ENCODE measurements at places on chromosomes 13 and 19.

- no peak for DNase-seq
Observed at GRCh38 chr13:77113496-77113895, 86.5 kb upstream of the FBXL3 start.

- DNase-seq = no peak
Observed at GRCh38 chr19:31253526-31254179, 95.6 kb downstream of the TSHZ3 start.

- DNase-seq = no peak
Observed at GRCh38 chr13:25300861-25301346, 521 bp upstream of the NUP58 start.

GRCh38 chr13:97114651-97115050, 107.5 kb upstream of the MBNL2 start:
- DNase-seq = no peak

DNA sequence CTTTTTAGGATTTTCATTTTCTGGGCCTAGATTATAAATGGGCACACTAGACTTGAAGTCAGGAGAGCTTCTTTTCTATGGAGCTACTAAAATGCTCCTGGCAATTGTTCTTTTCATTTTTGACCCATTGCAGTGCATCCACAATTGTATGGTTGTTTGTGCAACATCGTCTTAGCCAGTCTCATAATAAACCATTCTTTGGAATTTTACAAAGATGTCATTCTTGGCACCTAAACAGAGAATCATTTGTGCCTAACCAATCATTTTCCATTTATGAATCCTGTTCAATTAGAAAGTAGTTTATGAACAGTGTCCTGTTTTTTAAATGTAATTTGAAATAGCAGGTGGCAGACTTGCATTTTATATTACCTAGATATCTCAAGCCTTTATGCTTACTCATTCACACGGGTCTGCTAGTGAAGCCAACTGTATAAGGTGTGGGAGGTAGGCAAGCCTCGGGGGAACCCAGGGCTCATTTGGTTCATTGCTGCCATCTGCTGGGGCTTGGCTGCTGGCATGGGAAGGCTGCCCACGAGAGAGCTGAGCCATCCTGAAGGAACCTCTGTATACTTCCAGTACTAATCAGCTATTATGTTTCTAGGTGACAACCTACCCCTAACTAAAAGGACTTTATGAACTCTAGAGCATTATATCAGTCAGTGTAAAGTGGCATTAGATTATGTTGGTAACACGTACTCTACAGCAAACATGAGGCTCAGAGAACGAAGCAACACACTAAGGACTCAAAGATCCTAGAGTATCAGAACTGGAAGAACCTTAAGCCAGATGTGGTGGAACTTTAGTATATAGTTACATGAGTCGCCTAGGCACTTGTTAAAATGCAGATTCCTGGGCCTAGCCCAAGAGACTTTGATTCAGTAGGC, 60.0 kb downstream of the TPT1 start:
- DNase-seq = peak; percentile 82

DNA sequence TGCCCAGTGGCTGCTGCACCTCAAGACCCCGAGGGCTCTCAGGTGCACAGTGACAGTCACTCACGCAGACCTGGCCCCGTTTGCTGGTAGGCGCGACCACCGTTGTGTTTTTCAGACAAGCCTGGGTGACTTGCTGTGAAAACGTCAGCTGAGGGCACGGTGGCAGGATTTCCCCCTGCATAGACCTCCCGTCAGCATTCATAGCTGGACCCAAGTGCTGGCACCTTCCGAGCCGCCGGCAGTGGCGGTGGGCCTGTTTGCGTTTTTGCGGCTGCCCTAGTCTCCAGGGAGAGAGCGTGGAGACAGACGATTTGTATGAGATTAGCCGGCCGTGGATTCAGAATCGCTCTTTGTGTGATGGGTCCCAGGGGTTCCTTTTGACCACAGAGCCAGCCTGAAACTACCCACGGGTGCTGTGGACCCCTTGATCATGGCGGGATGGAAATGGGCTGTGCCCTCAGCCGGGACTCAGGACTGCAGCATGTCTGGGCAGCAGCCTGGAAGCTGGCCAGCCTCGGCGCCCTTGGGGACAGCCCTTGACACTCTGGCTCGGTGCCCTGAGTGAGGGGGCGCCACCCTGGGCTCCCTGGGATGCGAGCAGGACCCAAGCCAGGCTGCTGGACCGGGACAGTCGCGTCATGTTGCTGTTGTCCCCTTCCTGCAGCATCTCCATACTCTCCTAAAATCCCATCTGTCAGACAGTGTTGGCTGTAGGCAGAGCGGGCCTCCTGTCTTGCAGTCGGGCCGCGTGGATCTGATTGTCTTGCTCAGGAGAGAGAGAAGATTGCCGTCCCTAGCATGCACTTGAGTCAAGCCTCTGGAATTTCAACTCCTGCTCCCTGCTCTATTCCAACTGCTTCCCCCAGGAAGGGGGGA, 8.6 kb downstream of the KDM4B start:
- no peak for DNase-seq

DNA sequence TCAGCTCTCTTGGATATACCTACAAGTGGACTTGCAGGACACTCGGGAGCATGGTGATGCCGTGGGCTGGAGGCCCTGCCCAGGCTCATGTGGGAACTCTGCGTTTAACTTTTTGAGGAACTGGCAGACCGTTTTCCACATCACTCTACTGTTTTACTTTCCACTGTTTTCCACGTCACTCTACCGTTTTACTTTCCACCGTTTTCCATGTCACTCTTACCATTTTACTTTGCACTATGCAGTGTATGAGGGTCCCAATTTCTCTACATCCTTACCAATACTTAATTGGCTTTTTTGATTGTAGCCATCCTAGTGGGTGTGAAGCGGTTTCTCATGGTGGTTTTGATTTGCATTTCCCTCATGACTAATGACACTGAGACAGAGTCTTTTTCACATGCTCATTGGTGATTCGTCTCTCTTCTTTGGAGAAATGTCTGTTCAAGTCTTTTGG, 40.5 kb downstream of the GATAD2A start:
- no peak for DNase-seq

DNA sequence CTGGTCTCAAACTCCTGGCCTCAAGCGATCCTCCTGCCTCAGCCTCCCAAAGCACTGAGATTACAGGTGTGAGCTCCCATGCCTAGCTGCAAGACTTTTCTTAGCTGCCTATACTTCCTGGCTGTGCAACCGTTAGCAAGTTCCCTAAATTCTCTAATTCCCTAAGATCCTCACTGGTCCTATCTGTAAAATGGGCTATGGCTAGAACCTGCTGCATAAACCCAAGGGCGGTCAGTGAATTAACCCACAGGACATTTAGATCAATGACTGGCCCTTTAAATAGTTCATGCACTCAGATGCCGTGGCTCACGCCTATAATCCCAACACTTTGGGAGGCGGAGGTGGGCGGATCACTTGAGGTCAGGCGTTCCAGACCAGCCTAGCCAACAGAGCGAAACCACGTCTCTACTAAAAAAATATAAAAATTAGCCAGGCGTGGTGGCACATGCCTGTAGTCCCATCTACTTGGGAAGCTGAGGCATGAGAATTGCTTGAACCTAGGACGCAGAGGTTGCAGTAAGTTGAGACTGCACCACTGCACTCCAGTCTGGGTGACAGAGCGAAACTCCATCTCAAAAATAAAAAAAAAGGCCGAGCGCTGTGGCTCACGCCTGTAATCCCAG, 4.1 kb upstream of the C19orf53 start:
- no peak for DNase-seq

- DNase-seq = no peak
Observed at GRCh38 chr19:53394522-53394973, 401 bp upstream of the ZNF765 start.

DNA sequence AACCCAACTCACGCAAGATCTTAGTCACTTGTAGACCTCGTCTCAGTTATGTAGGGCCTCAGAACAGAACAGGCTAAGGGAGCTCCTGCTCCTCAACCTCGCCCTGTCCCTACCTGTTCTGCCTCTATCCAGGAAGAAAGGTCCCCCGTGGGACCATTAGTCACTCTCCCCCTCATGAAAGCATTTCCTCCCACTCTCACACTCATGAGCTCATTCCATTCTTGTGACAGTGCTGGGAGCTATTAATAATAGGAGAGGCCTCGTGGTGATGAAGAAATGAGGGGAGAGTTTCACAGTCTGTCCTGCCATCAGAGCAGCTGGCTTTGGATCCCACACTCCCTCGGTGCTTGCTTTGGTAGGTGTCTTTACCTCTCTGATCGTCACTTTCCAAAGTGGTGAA, 10.2 kb downstream of the PPP2R1A start:
- no peak for DNase-seq

- DNase-seq = no peak
Observed at GRCh38 chr19:54616057-54616456, 14.2 kb upstream of the LILRB1 start.

DNA sequence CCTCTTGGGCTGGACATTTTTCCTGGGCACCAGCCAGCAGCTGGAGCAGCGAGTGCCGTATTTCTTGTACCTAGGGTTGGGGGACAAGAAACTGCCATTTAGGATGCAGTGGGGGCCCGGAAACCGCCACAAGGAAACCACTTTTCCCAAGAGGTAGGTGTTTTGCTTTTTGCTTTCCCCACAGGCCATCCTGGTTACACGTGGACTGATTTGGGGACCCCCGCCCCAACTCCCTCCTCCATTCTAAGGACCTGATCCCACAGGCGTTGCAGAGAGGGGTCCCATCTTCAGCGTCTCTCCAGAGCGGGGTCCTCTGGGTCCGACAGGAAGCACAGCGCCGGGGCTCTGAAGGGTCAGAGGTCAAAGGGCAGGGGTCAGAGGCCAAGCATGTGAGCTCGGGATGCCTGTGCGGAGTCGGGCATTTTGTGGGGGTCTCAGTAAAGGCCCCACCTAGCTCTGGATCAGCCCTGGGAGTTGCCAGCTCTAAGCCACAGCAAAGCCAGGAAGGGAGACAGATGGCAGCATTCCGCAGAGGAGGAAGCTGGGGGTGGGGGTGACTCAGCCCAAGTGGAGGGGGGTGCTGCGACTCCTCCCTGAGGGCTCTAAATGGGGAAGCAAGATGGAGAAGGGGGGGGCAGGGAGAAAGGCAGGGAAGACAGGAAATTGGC, 4.3 kb downstream of the ZGLP1 start:
- DNase-seq = no peak

DNA sequence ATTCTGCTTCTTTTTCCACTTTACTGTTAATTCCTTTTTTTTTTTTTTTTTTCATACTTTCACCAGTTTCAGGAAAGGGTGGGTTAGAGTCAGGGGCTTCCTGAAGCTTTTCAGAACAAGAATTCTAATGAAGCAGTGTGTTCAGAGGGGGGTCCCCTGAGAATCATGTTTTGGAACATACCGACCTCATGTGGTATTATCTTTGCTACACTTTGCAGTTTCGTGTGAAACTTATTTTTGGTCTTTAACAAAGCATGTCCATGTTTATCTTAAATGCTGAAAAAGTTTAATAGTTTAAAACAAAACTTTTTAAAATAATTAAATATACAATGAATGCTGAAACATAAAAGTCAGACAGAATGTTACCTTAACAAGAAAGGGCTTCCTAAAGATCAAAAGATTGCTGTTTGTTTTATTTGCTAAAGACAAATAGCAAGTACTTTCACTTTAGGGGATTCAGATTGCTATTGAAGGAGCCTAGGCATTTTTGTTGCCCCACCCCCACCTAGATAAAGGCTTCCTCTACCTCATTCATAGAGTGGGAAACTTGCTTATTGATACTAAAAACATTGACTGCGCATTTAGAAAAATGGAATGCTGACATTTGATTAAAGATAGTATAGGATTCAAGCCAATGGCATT, 21.1 kb upstream of the POMP start:
- DNase-seq = no peak

- DNase-seq = no peak
Observed at GRCh38 chr13:26605845-26606244, 48.4 kb downstream of the WASF3 start.

DNA sequence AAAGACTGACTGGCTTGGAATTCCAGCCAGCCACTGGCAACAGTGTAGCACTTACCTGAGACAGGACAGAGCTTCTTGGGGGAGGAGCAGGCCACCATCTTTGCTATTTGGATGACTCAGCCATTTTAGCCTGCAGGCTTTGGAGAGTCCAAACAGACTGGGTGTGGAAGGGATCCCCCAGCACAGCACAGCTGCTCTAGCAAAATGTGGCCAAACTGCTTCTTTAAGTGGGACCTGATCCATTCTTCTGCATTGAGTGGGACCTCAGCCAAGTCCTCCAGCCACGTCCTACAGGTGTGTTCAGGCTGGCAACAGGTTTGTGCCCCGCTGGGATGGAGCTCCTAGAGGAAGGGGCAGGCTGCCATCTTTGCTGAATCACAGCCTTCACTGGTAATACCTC, 80.0 kb downstream of the NDFIP2 start:
- no peak for DNase-seq

DNA sequence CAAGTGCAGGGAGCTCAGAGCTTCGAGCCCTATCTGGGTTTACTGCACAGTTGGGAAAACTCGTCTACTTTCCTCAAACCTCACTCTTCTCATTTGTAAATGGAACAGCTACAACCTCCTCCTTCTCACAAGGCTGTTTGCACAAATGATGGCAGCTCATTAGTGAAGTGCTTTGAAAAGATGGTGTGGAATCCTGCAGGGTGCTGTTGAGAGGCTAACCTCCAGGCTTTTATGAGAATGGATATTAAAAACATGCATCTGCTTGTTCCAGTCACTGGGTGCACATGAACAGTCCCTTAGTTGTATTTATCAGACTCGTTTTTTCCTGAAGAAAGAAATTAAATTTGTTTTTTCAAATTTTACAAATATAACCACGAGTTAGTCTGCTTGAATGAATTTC, 36.6 kb downstream of the PCDH8 start:
- DNase-seq = no peak

- DNase-seq = no peak
Observed at GRCh38 chr19:35949131-35949530, 13.0 kb downstream of the LRFN3 start.

DNA sequence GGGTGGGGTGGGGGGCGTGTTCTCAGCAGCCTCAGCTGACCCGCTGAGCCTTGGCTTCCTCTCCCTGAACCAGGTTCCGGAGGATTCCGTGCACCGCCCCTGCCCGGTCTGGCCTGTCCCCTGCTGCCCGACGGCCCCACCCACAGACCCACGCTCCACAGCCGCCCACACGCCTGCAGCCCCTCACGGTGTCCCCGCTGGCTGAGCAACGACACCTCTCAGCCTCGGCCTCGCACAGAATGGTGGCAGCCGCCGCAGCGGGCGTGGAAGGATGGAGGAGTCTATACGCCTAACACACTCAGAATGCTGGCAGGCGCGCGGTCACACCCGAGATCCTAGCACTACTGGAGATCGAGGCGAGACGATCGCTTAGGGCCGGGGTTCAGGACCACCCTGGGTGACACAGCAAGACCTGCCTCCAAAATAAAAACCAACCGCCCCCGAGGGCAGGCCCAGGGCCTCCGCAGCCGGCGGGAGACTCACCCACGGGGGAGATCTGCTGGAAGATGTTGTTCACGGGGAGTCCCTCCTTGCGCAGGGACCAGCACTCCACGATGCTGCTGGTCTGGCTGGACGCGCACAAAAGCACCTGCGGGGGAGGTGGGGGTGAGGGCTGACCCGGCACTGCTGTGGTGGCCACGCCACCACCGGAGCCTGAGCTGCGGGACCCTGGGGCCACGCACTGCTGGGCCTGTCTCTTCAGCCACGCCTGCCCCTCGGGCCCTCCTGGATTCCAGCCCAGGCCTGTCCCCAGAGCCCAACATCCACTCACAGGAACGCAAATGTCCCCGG, 8.4 kb downstream of the MED16 start:
- no peak for DNase-seq

- DNase-seq = no peak
Observed at GRCh38 chr19:35484252-35485036, 5.8 kb downstream of the KRTDAP start.
